ENCODE measurements at places on chromosomes 3 and 15.

- DNase-seq = no peak
These were observed 237.2 kb upstream of the DPH6 start for GRCh38 chr15:35783203-35783602.

GRCh38 chr3:101946906-101947305 is 97.6 kb downstream of the NFKBIZ start:
- no peak for DNase-seq

DNA sequence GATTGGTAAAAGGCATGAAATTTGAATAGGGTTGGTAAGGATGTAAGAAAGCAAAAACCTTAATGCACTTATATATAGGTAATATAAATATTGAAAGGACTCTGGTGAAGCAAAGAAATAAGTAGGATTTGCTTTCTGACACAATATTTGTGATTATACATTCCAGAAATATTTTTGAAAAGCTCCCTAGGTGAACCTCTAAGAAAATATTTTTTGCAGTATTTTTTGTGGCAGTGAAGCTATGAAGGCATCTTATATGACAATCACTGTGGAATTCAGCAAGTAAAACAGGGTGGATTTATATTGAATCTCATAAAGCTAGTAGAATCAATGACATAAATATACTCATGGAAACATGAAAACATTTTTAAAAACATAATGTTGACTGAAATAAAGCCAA is 119.6 kb upstream of the EPHA3 start:
- no peak for DNase-seq

GRCh38 chr3:170277833-170278580 is 55.8 kb downstream of the PRKCI start:
- no peak for DNase-seq

GRCh38 chr3:162973428-162973917 is 1476.9 kb downstream of the OTOL1 start:
- no peak for DNase-seq

DNA sequence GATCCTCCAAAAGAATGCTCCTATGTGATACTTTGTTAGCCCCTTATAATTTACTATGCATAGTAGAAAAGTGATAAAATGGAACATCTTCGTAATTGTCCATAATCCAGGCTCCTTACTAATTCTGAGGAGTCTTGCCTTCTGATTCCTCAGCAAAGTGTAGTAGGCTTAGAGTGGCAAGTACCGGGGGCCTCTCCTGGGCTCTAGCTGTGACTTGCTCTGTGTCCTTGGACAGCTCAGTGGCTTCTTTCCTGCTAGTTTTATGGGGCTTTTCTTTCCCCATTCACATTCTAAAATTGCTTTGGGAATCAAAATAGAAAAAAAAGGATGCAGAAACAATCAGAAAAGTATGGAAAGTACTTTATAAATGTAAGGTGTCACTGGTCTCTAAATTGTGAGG is 211.0 kb downstream of the RORA start:
- no peak for DNase-seq

GRCh38 chr3:4421121-4421520 is 45.9 kb downstream of the SUMF1 start:
- no peak for DNase-seq

DNA sequence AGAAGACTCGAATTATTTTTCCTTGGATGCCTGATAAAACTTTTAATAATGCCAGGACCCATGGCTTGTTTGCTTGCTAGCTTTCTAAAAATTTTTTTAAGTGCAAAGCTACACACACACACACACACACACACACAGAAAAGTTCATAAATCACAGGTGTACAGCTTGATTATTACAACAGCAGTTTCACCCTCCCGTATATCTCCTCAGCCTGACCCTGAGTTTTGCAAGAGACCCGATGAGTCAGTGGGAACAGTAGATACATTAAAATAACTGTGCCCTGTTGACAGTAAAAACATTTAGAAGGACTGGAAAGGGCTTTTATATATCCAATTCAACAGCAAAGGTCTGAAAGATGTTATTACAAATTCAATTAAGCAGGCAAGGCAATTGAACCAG is 46.7 kb downstream of the EMC4 start:
- DNase-seq = no peak

DNA sequence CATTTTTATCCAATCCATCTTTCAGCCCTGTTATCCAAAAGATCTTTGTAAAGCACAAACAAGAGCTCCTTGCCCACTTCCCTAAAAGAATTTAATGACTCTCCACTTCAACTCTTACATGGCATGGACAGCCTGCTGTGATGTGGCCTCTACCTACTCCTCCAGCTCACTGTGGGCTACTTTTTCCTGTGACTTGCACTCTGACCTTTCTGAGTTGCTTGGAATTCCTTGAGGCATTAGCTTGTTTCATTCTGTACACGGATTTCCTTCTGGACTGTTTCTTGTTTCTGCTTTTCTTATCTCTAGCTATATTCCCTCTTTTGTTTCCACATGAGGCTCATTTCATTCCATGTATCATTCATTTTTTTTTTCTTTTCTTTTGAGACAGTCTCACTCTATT is 15.2 kb downstream of the QTRT2 start:
- no peak for DNase-seq

GRCh38 chr15:68124700-68125099 is 70.6 kb downstream of the PIAS1 start:
- DNase-seq = no peak
